MM.1S (cell line): ENCODE measurements at places on chromosomes 3 and 15.
A peak's percentile ranks its signal among the peaks of the same experiment; 100 is the strongest.

DNA sequence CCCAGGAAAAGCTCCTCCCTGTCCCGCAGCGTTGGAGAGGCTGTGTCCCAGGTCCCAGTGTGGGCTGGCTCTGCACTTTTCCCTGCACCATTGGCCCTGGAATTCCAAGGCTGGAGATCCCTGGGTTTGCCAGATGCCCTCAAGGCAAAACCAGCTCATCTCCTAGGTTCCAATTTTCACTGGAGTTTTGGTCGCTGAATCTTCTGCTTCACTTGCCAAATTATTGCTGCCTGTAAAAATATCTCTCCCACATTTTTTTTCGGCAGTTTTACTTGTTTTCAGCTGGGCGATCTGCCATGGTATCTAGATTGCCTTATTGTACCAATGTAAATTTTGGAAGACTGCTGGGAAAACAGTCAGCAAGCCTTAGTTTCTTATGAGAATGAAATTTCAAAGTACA, 150.9 kb upstream of the ATP10A start:
- DNase-seq: no peak

DNA sequence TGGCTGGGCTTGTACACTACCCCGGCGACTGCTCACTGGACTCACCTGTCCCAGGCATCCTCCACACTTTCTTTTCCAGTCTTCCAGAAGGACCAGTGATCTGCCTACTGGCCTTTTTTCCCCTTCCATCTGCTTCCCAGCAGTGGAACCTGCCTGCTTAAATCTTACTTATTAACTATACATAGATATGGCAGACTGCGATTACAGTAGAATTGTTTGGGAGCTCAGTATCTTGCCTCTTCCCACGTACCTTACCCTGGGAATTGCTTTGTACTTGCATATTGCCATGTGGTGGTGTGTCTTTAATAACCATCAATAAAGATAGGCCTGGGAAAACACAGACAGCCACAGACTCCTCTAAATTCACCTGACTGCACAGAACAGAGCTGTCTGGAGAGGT, 11.8 kb upstream of the HES1 start:
- no peak for DNase-seq

DNA sequence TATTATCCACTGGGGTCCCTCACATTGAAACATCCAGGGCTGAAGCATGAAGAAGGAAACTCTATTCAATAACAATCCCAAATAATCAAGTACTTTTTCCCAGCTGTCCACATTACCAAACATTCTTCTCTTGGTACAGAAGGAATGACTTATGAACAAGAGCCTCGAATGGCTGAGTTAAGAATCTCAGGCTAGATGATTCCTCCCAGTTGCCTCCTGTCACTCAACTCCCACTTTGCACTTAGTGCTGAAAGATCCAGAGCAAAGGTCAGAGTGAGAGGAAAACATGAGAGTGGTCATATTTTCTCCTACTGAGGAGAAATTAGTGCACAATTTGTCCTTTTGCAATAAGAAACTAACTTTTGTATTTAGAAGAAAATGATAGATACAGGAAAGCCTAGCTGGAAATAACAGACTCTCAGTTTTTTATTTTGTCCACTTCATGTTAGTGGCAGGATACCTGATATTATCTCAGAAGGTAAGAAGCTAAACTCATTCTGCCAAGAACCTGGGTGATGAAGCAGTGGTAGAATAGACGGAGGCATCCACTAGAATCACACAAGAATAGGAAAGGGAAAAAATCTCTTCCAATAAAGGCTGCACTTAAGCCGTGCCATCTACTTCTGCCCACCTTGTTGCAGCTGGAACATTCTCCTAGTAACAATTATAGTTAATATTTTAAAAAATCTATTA, 46.2 kb downstream of the GADL1 start:
- DNase-seq: no peak

DNA sequence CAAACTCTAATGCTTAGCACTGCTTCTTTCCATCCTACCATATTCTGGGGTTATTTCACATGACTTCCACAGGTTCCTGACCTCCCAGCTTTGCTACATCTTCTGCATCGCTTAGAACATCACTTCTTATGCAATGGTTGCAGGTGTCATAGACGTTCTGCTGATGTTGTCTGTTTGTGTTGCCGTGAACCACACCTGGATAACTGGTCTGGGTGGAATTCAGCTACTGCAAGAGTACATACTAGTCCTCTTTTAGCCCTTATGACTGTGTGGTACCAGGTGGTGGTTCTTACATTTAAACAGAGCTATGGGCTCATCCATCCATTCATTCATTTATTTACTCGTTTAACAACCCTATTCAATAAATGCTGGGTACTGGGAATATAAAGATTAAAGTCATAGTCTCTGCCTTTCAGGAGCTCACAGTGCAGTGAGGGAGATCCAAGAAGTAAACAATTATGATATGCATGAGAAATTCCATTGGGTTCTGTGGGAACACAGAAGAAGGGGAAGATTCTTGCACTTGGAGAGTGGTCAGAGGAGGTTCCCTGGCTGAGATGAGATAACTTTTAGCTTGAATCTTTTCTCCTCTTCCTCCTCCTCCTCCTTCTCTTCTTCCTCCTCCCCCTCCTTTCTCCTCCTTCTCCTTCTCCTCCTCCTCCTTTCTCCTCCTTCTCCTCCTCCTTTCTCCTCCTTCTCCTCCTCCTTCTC, 30.8 kb downstream of the TMEM45A start:
- no peak for DNase-seq

- no peak for DNase-seq
These were observed 35.3 kb upstream of the ABHD10 start for GRCh38 chr3:111943533-111943932.

GRCh38 chr3:136135039-136135802, 60.9 kb downstream of the MSL2 start:
- peak; percentile 71 for DNase-seq

- DNase-seq: peak; percentile 33
These were observed 8.6 kb upstream of the PPM1L start for GRCh38 chr3:160747422-160747821.

- no peak for DNase-seq
These were observed 93.8 kb downstream of the EFL1 start for GRCh38 chr15:82168757-82169156.

- DNase-seq: peak; percentile 84
These were observed 451 bp downstream of the CHCHD4 start for GRCh38 chr3:14124223-14124614.

GRCh38 chr3:15097891-15098290, 1.1 kb downstream of the RBSN start:
- peak; percentile 27 for DNase-seq

DNA sequence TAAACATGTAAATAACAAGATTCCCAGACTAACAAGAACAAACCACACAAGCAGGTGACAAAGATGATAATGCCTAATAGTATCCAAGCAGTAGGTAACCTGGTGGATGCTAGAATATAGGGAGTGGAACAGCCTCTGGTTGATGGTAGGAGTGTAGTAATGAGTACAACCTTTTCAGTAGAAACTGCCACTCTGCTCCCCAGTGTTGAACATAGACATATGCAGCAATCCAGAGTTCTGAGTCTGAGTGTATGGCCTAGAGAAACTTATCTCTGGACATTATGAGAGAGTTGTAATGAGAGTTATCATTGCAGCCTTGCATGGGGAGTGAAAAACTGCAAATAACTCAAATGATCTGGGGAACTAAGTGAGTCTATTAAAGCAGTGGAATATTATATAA, 76.1 kb upstream of the ACAD9 start:
- no peak for DNase-seq

DNA sequence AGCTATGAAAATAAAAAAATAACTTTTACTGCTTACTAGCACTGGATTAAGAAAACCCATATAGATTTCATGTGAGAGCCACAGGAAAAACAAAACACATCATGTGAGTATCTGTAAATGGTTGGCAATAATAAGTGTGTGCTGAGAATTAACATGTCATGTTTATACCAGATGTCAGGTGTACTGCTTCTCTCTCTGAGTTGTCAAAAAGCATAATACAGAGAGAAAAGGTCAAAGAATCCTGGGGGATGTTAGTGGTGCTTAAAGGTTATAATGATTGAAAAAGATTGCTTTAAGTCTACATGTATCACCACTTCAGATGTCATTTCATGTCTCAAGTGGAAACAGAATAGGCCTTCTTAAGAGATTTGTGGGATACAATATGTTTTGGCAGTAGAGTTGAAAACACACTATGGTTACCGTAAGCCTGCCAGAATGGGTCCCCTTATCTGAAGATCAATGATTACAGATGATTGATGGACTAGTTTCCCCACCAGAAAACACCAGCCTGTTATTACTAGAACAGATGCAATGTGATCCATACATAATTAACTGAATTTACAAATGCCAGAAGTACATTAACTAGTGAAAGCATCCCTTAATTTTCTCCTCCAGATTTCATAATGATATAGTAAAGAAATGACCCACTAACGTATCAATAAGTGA, 204.1 kb downstream of the CNTN3 start:
- no peak for DNase-seq

DNA sequence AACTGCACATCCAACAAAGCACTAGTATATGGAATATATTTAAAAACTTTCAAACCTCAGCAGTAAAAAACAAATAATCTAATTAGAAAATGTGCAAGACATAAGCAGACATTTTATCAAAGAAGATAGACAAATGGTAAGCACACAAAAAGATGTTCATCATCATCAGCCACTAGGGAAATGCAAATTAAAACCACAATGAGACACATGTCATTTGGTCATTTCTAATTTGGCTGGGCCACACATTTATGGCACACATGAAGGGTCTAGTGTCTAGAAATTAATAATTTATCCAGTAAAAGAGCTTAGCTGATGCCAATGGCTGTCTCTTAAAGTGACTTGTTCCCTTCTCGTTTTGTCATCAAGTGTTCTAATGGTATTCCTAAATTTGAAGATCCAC, 45.8 kb downstream of the ARHGAP31 start:
- no peak for DNase-seq

GRCh38 chr3:51350751-51351150, 34.3 kb upstream of the MANF start:
- no peak for DNase-seq

DNA sequence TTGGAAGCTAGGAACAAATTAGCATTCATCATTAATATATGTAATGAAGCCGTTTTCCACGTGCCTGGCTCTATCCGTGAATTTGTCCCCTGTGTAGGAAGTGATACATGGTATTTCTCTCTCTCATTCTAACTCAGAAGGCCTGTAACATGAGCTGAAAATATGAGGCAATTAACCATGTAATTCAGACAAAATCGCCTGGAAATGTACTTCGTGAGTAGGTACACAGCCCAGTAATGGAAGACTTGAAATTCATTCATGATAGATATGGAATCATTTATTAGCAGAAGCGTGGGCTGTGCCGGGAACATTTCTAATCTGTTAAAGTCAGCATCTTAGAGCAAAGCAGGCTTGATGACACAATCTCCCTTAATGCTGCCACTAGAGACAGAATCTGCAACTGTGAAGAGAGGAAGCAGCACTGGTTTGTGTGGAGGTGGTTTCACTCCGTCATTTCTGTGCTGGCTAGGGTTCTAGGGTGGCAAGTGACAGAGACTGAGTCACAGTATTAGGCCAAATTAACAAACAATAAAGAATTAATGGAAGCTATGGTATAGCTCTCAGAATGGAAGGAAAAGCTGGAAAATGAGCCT, 225.0 kb upstream of the PROK2 start:
- no peak for DNase-seq

DNA sequence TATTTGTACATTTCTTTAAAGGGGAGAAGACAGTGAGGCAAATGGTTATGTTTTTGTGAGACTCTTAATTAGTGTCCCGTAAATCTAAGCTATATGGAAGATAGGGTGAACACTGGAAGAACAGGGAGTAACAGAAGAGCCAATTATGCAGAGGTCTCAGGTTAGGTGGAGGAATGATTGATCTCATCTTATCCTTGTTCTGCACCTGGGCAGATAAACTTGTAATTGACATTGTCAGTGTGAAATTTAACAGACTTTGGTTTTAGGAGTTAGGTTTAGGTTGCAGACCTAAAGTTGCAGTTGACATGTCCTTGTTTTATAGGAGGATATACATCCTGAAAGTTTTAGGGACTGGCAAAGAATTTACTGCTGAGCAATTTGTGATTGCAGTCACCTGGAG, 3.1 kb upstream of the TWF2 start:
- DNase-seq: no peak

DNA sequence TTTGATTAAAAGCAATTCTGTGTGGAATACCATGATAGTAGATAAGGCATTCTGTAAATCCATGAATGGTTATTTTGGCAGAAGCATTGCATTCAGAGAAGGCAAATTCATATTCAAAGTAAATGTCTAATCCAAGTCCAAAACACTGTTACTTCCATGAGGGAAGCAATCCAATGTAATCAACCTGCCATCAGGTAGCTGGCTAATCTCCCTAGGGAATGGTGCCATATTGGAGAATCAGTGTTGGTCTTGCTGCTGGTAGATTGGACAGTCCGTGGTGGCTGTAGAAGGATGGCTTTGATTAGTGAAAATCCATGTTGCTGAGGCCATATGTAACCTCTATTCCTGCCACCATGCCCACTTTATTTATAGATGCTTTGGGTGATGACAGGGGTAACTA, 72.1 kb upstream of the TNIK start:
- no peak for DNase-seq

DNA sequence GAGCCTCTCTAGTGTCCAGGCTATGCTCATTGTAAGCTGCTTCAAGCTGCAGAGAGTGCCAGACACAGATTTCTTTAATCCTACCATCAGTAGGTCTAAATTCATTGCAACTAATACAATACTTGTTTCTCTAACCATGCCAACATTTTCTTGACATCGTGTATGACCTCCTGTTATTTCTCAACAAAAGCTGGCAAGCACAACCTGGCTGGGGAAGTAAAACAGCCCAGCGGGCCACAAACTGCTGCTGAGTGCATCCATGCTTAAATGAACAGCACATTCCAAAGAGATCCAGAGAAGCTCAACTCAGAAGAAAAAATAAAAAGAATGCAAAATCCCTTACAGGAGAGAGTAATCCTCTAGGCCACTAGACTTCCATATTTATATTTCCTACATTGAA, 36.5 kb downstream of the GMNC start:
- no peak for DNase-seq

- DNase-seq: no peak
These were observed 38.4 kb upstream of the MBNL1 start for GRCh38 chr3:152230370-152230769.

DNA sequence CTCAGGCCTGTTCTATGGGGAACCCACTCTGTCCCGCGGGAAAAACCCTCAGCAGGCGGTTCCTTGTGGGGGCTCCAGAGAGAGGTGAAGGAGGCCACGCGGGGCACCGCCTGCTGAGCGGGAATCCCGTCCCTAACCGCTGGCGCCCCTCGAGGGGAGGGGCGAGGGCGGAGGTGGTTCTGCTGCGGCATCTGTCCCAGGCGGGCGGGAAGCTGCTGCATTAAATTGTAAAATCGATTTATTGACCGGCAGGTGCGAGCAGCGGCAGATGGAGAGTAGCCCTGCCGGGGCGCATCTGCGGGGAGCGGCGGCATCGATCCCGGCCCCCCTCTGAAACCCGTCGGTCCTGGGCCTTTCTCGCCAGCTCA, 3.7 kb upstream of the DLL4 start:
- no peak for DNase-seq

- DNase-seq: no peak
These were observed 19.0 kb upstream of the FAM240A start for GRCh38 chr3:46593274-46593862.

GRCh38 chr15:45583731-45584639, 3.2 kb upstream of the BLOC1S6 start:
- no peak for DNase-seq
